ENCODE measurements at places on chromosomes 3 and 15.

- no peak for DNase-seq
Measured at GRCh38 chr3:174060431-174060830, 662.9 kb downstream of the NLGN1 start.

GRCh38 chr3:55511895-55512570 is 24.9 kb upstream of the WNT5A start:
- DNase-seq = no peak

DNA sequence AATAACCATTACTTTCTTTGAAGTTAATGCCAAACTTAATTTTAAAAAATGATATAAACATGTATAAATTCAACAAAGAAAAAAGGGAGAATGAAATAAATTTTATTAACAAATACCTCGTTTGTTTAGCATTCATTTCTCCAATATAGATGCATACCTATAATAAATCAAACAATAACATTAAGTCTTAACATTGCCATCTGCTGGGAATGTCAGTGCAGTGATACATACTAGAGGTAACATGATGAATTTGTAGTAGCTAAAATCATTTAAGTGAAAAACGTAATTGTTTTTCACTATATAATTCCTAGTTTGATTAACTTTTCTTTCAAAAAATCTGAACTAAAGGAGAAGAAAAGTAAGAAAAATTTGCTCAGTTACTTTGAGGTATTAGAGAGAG is 340.2 kb upstream of the CBLB start:
- no peak for DNase-seq

GRCh38 chr15:64842096-64842939 is 603 bp downstream of the PLEKHO2 start:
- no peak for DNase-seq

- DNase-seq = no peak
Measured at GRCh38 chr15:39511916-39512260, 69.0 kb upstream of the THBS1 start.

DNA sequence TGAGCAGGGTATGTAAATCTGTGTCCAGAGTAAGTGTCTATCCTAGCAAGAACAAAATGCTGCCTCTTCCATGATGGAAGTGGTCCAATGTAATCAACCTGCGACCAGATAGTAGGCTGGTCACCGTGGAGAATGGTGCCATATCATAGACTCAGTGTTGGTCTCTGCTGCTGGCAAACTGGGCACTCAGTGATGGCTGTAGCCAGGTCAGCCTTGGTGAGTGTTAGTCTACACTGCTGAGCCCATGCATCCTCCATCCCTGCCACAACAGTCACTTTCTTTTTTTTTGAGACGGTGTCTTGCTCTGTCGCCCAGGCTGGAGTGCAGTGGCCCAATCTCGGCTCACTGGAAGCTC is 69.3 kb downstream of the CHRD start:
- no peak for DNase-seq

GRCh38 chr3:114649331-114649730 is 355.5 kb downstream of the TIGIT start:
- DNase-seq = no peak

DNA sequence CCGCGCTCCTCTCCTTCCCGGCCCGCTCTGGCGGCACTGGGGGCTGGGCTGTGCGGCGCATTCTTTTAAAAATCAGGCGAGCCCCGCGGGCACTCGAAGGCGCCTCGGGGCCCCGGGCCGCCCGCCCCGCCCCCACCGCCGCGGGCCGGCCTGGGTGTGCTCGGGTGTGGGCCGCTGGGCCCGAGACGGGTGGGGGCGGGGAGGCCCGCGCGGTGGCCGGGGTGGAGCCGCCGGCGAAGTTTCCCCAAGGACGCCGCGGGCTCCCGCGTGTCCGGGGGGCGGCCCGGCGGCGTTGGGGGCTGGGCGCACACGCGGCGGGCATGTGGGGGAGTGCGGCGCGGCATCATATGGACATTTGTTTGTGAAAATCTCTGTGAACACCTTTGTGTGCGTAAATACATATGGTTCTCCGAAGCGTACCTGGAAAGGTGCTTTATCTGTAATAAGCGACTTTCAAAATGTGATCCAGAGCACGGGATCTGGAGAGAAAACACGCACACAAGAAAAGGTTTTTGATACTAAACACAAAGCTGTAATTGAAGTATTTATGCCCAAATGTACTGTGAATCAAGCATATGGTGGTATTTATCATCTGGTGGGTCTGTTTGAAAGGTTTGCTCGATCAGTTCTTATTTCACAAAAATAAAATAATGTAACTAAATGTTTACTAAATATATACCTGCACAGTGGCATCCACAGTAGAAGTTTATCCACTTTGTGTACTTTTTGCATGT is 612 bp upstream of the TBL1XR1 start:
- DNase-seq = peak; percentile 71

DNA sequence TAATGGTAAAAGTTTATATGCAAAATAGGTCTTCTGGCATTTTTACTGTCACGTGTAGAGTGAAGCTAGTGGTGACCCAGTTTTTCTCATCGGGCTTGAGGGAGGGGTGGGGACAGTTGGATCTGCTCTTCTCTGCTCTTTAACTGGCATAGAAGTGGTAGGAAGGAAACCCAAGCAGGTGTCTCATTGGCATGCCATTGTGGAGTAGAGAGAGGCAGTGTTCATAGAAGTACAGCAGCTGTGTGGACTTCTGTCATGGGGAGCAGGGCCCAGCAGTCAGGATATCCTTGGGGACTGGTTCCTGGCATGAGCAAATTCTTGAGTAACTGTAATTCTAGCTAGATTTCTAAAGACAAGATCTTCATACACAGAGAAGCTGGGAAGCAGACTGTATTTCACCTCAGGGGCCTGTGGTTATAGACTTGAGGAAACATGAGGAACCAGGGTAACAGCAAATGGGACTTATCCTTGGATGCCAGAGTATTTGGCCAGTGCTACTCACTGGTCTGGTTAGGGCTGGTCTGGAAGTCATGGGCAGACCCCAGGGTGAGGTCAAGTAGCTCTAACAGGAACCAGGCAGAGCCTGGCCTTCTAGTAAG is 42.9 kb downstream of the CDIN1 start:
- DNase-seq = no peak

DNA sequence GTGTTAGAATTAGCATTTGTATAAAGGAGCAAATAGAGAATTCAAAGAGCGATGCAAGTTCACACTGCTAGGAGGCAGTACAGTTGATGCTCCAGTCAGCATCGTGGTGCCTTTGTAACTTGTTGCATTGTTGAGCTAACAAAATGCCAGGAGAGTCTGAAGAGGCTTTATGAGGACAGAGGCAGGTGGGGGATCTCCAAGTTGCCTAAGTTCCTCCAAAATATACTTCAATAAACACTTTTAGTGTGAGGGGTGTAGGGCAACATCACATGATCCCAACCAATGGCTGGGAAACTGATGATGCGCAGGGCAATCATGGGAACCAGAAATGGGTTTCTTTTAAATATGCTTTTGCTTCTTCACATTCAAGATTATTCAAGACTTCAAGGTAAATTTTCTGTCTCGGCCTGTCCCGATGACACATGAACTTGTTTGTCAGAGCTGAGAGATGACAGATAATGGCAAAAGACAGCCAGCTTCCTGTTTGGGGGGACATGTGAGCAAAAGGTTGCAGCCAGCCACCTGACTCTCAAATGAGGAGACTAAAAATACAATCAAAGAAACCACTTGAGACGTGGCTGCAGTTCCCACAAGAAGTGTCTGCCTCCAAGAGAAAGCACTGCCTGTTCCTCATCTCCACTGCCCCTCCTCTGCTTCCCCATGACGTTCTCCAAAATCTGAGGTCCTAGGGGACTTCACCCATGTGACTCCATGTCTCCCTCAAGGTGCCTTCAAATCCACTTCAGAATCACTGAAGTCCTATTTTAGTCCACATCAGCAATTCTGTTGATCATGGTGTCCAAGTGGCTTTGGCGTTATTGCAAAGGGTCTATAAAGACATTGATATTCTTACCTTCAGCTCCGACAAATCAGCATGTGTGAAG is 39.3 kb downstream of the KLHL6 start:
- peak; percentile 46 for DNase-seq

GRCh38 chr15:83854321-83854720 is 200.4 kb downstream of the ADAMTSL3 start:
- DNase-seq = no peak

DNA sequence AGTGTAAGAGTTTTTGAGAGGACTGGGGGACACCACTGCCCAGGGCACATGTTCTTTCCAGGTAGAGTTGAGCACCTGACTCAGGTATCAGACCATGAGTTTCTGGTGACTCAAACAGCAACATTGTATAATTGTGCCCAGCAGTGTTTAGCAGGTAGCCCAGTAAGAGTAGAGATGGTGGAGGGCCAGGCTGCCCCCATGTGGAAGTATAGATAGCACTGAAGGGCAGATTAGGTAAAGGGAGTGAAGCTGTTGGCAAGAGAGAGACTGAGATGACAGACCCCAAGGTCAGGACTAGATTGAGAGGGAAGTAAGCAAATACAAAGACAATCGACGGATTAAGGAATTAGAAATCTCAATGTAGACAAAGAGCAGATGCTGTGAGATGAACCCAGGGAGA is 74.6 kb downstream of the TRIM42 start:
- DNase-seq = no peak

DNA sequence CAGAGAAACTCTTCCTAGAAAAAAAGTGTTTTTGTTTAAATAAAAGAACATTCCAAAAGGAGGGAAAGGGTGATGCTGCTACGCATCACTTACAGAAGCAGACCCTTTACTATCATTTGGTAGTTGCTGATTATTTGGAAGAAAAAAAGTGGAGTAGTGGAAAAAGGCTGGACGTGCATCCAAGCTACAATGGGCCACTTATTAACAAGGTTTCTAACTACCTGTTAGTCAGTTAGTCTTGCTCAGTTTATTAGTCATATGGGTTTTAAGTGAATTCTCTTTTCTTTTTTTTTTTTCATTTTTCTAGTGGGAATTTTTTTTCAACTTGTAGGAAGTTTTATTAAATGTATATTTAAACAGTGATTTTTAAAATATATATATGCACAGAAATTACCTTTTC is 866.0 kb downstream of the MCTP2 start:
- DNase-seq = no peak

DNA sequence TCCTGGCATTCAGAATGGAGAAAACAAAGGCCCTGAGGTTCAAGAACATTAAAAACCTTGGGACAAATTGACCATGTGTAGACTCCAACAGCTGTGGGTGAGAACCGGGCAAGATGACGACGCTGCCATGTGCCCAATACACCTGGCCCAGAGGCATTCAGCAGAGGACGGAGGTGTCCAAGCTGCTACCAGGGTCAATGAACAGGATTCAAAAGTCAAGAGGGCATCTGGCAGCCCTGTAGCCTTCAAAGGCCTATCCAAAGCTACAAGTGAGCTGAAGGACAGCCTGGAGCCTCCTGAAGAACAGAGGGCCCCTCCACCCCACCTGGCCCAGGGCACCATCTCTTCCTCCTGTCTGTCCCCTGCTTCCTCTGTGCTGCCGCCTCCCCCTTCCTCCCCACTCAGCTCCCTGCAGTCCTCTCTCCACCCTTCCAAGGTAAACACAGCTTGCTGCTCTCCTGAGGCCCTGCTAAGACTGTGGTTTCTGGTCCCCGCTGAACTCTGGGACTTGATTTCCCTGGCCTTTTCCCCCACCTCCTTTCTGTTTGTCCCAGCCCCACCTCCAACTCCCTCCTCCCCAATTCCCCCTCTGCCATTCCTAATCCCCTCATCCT is 57.5 kb downstream of the HMCES start:
- DNase-seq = no peak

DNA sequence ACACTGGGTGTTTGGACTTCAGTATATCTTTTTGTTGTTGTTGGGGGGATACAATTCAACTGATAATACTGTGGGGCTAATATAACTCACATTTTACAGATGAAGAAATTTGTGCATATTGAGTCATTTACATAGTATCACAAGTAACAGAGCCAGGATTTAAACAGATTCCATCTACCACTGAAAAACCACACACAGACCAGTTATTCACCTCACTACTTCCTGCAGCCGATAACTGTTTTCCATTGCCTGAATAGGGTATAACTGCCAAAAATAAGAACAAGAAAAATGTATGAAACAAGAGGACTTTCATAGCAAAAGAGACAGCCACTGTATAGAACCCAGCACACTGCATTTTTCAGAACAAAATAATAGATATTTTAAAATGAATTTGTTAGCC is 215.8 kb upstream of the CNTN6 start:
- DNase-seq = no peak

GRCh38 chr3:119609301-119609700 is 11.6 kb downstream of the PLA1A start:
- DNase-seq = no peak

DNA sequence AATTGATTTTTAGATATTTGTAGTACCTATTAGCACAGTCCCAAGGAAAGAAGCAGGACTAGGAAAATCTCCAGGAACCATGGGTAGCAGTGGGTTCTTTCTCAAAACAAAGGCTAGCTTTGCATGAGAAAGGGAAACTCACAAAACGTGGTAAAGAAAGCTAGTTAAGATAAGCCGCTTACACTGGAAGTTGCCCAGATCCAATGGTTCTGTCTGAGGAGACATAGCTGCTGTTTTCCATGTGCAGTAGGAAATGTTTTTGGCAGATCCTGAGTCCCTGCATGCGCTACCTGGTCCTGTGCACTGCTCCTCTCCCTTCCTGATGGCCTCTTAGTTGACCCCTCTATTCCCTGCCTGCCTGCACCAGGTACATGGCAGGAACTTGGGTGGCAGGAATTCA is 60.4 kb downstream of the TFG start:
- no peak for DNase-seq

DNA sequence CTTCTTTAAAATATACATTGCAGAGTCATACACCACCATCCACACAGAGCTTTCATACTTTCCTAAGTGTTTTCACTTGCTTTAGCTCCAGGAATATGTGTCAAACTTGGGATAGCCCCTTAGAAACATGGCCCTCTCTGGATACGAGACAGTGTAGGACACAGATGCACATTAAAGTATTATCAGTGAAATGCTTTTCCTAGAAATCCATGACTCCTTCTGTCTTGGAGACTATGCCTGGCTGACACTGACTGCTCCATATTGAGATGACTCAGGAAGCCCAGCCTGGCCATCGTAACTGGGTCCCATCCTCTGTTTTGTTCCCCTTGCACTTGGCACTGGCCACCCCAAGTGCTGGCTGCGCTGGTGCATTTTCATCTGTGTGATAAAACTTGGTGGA is 204.8 kb downstream of the PDZRN3 start:
- no peak for DNase-seq

- no peak for DNase-seq
Measured at GRCh38 chr3:38015485-38015884, 14.0 kb downstream of the PLCD1 start.

GRCh38 chr15:69920221-69920620 is 177.5 kb downstream of the TLE3 start:
- no peak for DNase-seq

DNA sequence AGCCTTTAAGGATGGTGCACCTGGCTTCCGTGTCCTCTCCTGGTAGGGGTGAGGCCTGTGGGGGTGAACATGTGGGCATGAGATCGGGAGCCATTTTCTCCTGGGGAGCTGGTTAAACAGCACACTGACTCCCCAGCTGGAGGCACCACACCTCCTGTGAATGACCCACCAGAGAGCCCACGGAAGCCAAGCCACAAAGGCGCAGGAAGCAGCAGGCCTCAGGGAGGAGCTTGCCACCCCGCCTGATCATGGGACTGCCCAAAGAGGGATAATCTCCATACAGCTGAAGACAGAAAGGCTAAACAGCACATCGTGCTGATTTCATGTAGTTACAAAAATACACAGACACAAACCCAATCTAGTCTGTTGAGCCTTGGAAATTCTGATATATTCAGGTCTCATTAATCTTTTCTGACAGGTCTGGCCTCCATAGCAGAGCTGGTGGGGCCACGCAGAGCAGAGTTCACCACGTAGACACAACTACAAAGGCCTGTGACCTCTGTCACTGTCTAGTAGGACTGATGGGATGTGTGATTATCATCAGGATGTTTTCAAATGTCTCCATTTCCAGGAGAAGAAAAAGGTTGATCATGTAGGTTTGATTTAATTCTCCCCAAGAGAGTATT is 75.2 kb downstream of the DUT start:
- DNase-seq = no peak

GRCh38 chr3:42790714-42791229 is 13.5 kb downstream of the HIGD1A start:
- DNase-seq = no peak

Data from memory B cell (primary cell).